Amygdala (tissue), 56 donors: ENCODE measurements at places on chromosomes 6 and 20.

- no peak for DNase-seq
Measured at GRCh38 chr6:17045581-17046322, 56.1 kb upstream of the STMND1 start.

GRCh38 chr6:44543664-44544063 lies 156.2 kb downstream of the CDC5L start:
- no peak for DNase-seq

DNA sequence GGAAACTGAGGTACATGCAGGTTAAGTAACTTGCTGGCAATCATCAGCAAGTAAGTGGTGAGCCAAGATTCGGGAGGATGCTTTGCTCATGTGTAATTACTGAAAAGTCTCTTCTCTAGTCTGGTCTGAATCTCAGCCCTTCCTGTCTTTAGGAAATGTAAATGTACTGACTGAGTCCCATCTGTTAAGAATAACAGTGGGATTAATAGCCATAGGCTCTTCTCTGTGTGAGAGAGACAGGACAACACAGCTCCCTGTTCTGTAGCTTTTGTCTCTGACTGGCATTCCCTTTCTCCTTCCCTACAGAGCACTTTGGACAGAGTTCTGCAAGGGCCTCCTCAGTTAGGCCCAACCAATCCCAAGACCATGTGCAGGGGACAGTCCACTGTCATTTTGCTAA lies 131.3 kb upstream of the OGFRL1 start:
- no peak for DNase-seq

DNA sequence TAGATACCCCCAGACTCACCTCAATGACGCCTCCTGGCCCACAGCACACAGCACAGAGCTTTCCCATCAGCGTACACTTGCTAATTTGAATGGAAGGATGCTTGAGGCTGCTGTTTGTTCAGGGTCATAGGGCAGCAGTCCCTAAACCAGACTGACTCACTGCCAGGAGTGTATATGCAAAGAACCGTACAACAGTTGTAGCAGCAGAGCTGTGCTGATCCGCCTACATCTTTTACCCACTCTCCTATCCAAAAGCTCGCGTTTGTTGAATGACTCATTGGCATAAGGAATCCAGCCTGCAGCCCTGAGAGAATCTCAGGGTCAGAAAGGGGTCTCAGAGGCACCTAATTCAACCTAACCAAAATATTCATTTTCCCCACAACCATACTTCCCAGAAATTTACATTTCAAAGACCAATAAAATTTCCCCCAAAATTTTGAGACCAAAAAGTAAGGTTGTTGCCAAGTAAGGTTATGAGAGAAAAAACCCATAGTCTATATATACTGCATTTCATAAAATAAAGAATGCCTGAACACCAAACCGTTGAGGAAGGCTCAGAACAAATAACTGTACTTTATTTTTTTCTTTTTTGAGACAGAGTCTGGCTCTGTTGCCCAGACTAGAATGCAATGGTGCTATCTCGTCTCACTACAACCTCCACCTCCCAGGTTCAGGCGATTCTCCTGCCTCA lies 35.3 kb upstream of the CCND3 start:
- DNase-seq: no peak

DNA sequence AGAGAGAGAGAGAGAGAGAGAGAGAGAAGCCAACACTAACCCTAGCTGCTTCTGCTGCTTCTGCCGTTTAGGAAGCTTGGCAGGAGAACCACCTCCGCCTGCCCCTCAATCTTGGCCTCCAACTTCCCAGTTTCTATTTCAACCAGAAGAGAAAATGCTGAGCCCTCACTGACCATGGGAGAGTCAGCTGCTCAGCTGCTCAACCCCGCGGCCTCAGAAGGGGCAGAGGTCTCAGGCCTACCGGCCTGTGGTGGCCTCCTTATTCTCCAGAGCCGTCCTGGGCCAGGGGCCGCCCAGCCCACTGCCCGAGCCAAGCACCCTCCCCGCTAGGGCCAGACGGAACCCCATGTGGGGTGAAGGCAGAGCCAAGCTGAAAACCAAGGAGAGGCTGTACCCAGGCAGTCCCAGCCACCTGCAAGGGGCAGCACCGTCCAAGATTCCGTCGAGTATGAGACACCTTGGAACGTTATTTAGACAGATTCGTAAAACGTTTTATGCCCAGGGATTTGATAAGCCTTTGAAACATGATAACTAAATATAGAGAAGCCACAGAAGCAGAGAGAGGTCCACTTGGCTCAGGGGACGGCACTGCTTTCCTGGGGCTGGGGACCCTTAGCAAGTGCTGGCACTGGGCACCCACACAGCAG lies 116.6 kb downstream of the DLL1 start:
- peak; percentile 23 for DNase-seq
